ENCODE measurements at places on chromosomes 16 and 17.

GRCh38 chr17:49741009-49741691 lies 22.8 kb downstream of the FAM117A start:
- DNase-seq: peak; percentile 9

DNA sequence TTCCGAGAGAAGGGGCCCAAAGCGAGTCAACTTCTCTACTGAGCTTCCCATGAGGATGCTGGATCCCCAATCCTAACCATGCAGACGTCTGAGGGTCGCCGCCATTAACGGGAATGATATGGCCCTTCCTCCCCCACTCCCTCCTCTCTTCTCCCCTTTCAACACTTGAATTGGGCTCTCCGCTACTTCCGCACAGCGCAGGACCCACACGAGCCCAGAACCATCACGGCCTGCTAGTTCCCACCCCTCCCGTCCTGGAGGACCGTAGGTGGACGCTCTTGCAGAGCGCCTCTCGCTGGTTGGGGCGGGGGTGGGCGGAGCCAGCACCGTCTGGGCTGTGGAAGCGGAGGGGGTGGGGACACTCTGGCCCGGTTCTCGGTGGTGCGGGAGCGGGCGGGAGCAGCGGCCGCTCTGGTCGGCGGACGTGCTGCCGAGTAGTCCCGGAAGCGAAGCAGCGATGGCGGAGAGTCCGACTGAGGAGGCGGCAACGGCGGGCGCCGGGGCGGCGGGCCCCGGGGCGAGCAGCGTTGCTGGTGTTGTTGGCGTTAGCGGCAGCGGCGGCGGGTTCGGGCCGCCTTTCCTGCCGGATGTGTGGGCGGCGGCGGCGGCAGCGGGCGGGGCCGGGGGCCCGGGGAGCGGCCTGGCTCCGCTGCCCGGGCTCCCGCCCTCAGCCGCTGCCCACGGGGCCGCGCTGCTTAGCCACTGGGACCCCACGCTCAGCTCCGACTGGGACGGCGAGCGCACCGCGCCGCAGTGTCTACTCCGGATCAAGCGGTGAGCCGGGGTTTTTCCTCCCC lies at the start of gene UBE2Z:
Gene UBE2Z (plus strand): TSS at position 361 of the 797 bp plus-strand sequence. CDS start 97 bp downstream, at position 458.
- DNase-seq: peak; percentile 86

DNA sequence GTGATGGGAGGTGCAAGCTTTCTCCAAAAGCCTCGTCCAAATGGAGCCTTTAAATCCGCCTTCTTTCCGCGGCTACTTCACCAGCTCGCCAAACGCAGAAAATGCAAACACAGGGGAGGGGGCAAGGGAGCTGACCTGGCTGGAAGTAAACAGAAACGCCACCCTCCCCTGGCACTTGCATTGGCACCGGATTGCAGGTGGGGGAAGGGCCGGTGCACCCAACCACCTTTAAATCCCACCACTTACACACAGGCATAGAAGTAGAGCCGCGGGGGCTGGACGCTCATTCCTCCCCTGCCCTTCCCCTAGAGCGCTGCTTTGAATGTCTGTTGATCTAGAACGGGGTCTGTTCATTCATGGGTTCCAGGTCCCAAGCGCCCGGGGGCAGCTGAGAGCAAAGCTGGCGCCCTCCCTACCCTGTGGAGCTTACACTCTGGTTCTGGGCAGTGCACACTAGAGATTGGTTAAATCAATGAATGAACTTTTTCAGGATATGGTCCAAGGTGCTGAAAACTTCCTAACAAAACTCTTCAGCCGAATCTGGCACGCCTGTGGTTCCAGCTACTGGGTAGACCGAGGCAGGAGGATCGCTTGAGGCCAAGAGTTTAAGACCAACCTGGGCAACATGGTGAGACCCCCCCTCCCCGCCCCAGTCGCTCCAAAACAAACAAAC lies 920 bp upstream of the ZCCHC14 start:
- peak; percentile 53 for DNase-seq

DNA sequence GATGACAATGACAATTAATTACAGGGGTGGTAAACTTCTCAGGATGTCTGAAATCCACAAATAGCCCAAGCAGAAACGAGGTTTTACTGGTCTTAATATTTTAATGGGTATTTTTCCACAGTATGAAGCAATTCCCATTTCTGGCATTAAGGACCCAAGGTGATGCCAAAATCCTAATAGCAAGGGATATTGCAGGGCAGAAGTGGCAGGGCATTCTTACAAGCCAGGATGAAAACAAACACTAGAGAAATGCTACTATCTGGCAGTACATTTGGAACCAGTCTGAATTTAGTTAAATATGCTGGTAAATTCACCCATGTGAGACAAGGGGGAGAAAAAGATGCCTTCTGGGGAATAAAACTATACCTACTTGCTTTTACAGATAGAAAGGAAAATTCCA lies 45.2 kb downstream of the RND2 start:
- DNase-seq: no peak

- DNase-seq: no peak
These were observed 110.3 kb upstream of the CHMP6 start for GRCh38 chr17:80881306-80881705.

DNA sequence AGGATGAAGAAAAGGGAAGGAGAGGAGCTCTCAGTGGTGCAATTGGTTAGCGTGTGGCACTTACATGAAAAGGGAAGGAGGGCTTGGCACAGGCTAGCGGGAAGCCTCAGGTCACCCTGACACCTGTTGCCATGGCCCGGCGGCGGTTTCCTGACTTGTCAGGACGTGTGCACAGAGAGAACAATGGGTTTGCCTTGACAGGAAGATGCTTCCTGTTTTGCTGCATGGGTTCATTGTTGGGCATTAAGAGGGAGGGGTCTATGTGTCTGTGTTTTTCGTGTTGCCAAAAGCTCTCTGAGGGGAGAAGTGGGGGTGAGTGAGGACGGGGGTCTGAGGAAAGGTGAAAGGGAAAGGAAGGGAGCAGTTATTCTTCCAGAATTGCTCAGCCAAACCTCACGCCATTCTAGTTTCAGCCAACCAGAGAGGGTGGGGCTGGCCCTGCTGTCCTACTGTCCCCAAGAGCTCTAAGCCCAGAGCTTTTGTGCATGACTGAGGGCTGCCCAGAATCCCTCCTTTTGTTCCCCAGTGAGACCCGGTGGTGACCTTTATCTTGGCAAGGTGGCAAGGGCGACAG lies 17.1 kb upstream of the CCR7 start:
- no peak for DNase-seq

GRCh38 chr17:30225919-30226553 lies 9.5 kb downstream of the SLC6A4 start:
- DNase-seq: peak; percentile 29

All from renal cortical epithelial cell (primary cell).